ENCODE measurements at places on chromosomes 1 and 21. TPM values are rescaled to one million over a fixed set of nuclear protein-coding genes. Genes with fewer than 3 reads are reported as not detected.

- DNase-seq, result no peak
Observed at GRCh38 chr1:197919346-197920066, 2.3 kb downstream of the LHX9 start.

TRIM46 gene
- total RNA-seq, result 1.3 TPM

EPHA10 gene
- 0.32 TPM for total RNA-seq

PLPP3 gene
- total RNA-seq, result 26.7 TPM

OR2T35 gene
- not detected for total RNA-seq

- no peak for DNase-seq
Observed at GRCh38 chr1:167601442-167602383, 28.3 kb upstream of the RCSD1 start.

- DNase-seq, result no peak
Observed at GRCh38 chr1:40766560-40766959, 17.0 kb upstream of the KCNQ4 start.

- no peak for DNase-seq
Observed at GRCh38 chr1:67530071-67530470, 99.9 kb upstream of the SERBP1 start.

CLDN19 gene
- not detected for total RNA-seq

All from SK-MEL-5 (cell line).